Hematopoietic multipotent progenitor cell treated with erythropoietin and hydrocortisone succinate and interleukin-3 and kit ligand, for 4 days (in vitro differentiated cells): ENCODE measurements at places on chromosomes 6 and 20.
A peak's percentile ranks its signal among the peaks of the same experiment; 100 is the strongest.

- DNase-seq = no peak
Observed at GRCh38 chr20:2835331-2835796, 5.1 kb downstream of the PCED1A start.

DNA sequence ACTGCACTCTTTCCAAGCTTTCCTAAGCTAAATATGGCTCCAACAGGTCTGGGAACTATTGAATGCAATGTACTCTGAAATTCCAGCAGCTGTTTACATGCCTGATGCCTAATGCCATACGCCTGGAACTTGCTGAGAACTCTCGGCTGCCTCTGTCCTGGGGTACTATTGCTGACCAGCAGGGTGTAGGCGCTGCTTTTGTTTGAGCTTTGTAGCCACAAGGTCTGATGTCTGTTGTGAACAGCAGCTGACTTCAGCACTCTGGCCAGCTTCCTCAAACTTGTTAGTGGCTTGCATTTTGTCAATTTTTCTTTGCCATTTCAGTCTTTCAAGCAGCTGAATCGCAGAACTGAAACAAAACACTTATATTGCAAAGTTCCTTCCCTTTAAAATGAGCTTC, 26.7 kb downstream of the SAYSD1 start:
- DNase-seq = peak; percentile 87

DNA sequence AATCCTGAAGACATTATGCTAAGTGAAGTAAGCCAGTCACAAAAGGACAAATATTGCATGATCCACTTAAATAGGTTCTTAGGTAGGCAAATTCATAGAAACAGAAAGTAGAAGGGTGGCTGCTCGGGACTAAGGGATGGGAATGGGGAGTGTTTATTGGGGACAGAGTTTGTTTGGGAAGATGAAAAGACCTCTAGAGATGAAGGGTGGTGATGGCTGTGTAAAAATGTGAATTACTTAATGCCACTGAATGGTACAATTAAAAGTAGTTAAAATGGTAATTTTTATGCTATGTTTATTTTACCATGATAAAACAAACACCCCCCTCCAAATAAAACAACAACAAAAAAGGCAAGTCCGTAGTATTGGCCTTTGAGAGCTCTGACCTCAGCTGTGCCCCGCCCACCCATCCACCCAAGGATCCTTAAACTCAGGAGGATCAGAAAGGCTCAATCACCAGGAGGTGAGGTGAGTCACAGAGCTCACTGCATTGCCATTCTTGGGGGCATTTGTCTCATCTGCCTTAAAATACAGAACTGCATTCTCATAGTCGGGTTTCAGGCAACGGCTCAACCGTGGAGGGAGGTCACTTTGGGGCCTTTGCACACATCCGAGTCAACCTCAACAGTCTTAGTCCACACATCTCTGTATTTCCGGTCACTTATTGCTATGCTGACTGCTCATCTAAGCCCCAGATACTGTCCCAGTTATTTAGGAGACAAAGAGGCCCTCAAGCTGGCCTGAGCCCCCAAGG, 96.7 kb downstream of the SLC22A23 start:
- DNase-seq = no peak

DNA sequence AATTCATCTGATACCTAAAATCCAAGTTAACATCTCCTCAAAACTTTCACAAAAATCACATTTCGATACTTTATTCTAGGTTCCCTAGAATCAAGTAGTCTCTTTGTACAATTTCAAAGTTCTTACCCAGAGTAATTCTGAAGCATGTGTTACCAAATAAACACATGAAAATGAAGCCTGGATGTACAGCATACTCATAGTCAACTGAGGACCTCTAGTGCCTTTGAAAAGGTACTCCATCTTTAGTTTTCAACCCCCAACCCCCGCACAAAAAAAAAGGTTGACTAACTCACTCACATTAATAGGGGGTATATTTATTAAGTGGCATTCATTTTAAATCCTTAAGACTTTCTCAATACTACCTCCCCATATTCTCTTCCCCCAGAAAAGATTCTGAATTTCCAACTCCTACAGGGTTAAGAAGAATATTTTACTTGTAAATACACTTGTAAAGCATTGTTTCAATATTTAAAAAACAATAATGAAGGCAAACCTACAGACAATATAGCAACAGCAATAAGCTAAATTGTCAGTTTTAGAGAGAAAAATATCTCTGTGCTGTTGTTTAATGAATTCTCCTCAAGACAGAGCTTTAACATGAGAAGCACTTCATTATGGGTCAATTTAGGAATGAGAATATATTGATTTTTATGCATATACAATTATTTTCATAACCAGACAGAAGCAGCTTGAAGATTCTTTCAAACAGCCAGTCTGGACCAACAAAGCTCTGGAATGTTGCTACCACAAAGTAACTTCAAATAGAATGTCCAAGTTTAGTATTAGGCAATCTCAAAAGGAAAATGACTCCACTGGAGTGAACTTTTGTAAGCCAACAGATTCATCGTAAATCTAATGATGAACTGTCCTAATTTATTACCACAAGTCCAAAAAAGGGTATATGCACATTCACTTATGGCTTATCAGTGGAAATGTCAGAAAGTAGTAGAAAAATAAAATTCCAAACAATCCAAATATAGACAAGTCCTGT, 3.3 kb downstream of the PLN start:
- peak; percentile 81 for DNase-seq

DNA sequence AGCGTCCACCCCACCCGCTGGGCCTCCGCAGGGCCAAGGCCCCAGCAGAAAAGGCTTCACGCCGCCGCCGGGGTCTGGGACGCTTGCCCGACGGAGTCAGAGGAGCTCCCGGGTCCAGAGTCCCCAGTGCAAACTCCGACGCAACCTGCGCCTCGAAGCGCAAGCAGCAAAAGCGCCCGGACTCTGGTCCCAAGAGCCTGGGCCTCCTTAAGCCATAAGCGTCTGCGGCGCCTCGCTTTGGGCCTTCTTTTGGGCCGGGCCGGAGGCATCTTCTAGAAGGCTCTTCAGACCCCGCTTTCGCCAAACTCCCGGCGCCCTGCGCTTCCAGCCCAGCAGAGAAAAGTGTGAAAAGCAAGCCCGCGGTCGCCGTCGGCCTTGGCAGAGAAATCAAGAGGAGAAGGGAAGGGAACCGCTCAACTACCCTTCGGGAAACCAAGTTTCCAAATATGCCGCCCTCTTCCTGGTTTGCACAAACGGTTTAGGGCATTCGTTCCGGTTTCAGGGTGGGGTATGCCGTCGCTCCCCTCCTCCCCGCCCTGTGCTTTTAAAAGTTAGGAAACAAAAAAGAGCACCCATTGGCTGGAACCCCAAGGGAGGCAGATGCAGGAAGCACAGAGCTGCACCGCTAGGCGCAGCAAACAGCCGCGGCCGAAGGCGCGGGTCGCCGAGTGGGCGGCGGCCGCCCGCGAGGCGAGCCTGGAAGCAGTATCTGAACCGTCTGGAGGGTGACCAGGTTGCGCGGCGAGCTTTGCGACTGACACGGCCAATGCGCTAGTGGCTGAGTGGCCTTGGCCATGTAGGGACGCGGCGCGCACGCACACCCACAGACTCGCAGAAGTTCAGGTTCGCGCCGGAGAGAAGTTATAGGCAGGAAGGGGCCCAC, 1.2 kb downstream of the TBX18 start:
- DNase-seq = peak; percentile 16
